Stimulated activated memory B cell treated with anti-CD40 and anti-IgM and Interleukin-4, amounts not matched to agents 10 μg/mL and 1 μg/mL and 100 μg/mL, for 72 hours (primary cell): ENCODE measurements at places on chromosomes 11 and 22.

- no peak for ATAC-seq
Observed at GRCh38 chr11:35579557-35580396, 38.5 kb upstream of the FJX1 start.

DNA sequence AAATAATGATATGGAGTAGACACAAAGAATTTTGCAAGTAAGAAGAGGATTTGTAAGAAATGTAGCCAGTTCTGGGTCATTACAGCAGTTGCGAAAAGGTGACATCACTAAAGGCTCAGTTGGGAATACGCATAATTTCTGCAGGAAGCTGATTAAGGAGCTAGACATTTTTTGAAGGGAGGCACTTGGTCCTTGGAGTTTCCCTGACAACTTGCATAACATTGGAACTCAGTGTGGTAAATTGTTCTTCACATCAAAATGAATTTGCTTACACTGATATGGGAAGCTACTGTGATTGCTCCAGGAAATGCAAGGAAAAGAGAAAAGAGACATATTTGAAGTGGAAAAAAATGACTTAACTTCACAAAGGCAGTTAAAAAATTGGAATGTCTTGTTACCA is 626.1 kb downstream of the NELL1 start:
- no peak for ATAC-seq

- peak; percentile 87 for ATAC-seq
Observed at GRCh38 chr11:10622957-10623791, 54.7 kb upstream of the LYVE1 start.

DNA sequence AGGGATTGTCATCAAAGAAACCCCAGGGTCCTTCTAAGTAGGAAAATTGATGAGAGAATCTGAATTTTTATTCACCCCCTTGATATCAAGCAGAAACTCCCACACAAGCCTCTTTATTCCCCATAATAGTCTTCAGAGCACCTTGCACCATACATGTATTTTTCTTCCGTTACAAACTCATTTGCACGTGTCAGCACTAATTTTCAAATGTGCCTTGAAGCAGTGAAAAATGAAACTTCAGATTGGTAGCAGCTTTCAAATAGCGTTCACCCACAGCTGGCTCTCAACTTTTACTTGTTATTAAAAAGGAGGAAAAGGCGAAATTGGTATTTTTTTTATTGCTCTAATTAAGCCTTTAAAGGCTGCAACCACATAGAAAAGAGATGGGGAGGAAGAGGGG is 343.0 kb upstream of the TENM4 start:
- ATAC-seq: no peak

DNA sequence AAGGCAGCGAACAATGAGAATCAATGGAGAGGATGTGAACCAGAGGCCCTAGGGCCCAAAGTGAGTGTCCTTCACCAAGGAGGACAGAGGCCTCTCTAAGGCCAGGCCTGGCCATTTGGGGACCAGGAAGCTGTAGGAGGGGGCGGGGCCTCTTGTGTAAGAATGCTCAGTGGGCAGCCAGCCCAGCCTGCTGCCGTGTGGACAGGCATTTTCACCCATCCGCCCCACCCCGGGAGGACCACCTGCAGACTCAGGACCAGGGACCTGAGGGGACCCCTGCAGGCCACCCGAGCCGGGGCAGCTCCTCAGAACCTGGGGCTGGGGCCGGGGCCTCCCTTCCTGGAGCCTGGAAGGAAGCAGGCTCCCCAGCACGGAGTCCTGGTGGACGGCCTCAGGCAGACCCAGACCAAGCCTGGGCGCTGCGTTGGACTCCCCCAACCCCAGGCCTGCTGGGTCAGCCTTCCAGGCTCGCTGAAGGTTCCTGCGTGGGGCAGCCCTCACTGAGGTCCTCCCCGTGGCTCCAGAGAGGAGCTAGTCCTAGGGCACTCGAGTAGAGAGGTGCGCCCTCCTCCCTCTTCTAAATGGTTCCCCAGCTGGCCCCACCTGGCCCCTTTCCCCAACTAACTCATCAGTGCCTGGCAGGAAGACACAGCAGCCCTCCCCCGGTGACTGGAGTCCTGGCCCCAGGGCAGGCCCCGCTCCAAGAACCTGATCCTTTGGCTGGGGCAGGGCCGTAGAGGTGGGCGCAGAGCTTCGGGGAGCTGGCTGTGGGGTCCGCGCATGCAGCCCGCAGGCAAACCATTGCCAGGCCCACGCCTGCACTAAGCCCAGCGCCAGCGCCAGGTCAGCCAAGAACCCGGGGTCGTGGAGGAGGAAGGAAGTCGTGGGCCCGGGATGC is 1.5 kb upstream of the TRABD start:
- ATAC-seq: no peak

GRCh38 chr11:33652431-33652830 is 48.2 kb downstream of the C11orf91 start:
- ATAC-seq: no peak

- no peak for ATAC-seq
Observed at GRCh38 chr22:47107431-47107830, 345.0 kb downstream of the TBC1D22A start.

DNA sequence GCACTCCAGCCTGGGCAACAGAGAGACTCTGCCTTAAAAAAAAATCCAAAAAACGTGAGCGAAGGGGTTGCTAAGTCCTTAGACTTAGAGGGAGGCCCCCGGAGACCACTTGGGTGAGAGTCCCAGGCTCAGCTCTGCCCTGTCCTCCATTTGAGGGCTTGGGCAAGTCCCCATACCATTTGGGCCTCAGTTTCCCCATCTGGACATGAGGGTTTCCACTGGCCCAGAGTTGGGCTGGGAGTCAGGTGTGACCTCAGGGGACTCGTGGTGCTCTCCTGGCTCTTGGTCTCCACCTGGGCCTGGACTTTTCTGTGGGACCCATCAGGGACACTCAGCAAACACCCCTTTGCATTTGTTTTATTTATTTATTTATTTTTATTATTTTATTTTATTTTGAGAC is 35.2 kb upstream of the CSNK1E start:
- ATAC-seq: no peak

DNA sequence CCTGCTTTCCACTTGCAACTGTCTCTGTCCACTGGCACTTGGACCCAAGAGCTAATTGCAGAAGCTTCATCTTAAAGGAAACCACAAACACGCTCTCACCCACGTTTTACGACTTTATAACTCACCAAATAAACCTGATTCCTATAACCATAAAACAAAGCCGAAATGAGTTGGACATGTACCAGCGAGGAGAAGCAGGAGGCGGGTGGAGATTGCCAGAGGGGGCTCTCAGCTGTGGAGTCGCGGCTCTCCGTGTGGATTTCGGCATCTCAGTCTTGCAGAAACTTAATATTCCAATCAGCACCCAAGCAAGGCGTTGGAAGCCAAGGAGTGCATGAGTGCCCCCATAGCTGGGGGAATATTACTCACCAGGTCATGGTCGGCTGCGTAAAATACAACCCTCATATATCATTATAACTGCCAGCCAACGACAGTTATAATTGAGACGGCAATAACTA is 483.6 kb downstream of the MN1 start:
- ATAC-seq: no peak

GRCh38 chr22:21622011-21622918 is 7.6 kb downstream of the YDJC start:
- no peak for ATAC-seq
